ENCODE measurements at places on chromosomes 2 and 18.

GRCh38 chr2:66443186-66443978 lies 8.5 kb downstream of the MEIS1 start:
- no peak for DNase-seq

DNA sequence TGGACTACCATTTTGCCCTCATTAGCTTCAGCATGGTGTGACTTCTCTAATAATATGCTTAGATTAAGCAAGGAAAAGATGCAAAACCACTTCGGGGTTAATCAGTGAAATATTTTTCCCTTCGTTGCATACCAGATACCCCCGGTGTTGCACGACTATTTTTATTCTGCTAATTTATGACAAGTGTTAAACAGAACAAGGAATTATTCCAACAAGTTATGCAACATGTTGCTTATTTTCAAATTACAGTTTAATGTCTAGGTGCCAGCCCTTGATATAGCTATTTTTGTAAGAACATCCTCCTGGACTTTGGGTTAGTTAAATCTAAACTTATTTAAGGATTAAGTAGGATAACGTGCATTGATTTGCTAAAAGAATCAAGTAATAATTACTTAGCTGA lies 16.3 kb downstream of the TYMS start:
- DNase-seq = no peak

DNA sequence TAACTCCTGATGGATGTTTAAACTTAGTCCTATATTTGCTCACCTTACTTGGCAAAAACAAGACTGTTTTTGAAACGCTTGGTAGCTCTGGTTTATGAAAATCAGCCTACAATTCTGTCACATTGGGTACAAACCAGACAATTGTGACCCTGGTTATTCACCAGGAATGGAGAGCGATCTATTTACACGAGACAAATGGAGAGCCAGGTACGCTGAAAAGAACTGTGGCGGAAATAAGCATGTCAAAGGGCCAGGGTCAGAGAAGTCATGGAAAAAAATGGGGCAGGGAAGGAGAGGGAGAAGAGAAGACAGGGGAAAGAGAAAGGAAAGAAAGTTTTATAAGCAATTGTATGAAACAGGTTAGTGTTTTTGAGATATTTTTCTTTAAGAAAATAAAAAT lies 119.5 kb upstream of the ZFP36L2 start:
- DNase-seq = no peak

- DNase-seq = no peak
These were observed 73.5 kb downstream of the EMX1 start for GRCh38 chr2:72990695-72991438.

DNA sequence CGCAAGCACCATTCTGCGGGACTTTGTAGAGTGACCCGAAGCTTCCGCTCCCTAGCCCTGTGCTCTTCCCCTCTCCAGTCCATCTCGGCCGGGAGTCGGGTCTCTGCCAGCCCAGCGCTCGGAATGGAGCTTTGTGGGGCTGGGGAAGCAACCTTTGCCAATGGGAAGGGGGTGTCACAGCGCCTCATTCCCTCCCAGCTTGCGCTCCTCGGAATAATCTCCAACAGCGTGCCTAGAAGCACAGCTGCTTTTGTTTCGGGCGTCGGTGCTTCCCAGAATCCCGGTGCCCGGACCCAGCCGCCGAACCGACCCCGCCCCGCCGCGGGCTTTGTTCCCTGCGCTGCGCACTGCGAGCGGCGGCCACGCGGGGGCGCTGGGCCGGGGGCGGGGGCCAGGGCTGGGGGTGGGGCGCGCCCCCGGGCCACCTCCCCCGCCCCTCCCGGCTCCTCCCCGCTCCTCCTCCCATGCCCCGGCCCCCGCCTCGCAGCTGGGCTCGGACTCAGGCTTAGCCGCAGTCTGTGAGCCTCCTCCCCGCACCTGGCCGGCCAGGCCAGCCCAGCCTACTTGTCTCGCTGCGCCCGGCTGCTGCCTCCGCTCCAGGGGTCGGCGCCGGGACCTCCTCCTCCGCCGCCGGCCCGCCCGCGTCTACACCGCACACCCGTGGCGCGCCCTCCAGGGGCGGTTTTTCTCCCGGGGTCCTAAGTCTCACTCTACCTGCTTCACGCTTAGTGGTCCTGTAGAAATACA lies 77.7 kb upstream of the SMAD2 start:
- no peak for DNase-seq

DNA sequence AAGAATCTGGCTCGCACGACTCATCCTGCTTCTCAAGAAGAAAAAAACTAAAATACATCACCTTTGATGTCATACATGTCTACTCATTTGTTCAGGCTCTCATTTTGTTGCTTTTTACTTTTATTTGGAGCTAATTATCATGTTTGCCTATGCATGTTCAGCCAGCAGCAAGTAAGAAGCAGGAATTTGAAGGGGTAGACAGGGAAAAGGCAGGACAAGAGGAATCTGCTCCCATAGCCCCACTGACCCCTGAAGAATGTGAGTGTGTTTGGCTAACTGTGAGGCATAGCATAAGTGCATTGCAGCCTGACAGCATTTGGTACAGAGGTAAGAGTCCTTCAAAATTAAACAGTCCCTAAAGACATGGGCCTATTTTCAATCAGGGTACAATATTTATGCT lies 72.7 kb downstream of the NYAP2 start:
- DNase-seq = no peak

GRCh38 chr2:135164431-135164830 lies 112.3 kb downstream of the RAB3GAP1 start:
- peak; percentile 96 for DNase-seq
